ENCODE measurements at places on chromosomes 4 and X.
A peak's percentile ranks its signal among the peaks of the same experiment; 100 is the strongest.

- DNase-seq = no peak
Observed at GRCh38 chr4:33477715-33478114, 2757.5 kb downstream of the PCDH7 start.

DNA sequence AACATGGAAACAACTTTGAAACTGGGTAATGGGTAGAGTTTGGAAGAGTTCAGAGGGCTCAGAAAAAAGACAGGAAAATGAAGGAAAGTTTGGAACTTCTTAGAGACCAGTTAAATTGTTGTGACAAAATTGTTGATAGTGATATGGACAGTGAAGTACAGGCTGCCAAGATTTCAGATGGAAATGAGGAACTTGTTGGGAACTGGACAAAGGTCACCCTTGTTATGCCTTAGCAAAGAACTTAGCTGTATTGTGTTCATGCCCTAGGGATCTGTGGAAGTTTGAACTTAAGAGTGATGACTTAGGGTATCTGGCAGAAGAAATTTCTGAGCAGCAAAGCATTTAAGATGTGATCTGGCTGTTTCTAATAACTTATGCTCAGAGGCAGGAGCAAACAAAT, 5.1 kb upstream of the ARL13A start:
- no peak for DNase-seq

DNA sequence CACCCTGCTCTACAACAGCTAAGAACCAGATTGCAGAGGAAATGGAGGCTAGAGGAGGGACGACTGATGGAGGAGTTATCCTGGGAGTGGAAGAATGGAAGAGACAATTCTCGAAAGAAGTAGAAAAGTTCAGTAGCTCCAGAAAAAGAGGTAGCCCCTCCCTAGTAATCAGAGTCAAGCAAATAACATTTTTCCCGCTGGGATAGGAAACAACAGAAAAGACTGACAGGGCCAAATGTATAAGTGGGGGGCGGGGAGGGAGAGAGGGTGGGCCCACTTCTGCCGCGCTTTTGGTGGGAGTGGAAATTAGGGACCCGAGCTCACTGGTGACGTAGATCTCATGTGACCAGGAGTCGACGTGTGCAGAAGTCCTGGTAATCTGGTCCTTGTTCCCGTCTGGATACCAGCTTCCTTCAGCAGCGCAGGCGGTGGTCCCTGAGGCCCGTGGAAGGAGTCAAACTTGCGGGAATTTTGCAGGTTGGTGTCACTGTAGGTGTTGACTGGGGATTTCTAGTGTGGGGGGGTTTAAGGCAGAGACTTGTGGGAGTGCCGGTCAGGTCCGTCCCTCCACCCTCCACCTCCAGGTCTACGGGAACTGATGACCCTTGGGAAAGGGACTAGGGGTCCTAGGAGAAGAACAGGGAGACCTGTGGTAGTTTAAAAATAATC, at the start of gene TCEAL9:
TSS of gene TCEAL9 (plus strand) at position 377 of the 669 bp plus-strand sequence. CDS start 1,179 bp downstream, outside the sequence.
- peak; percentile 80 for DNase-seq

GRCh38 chr4:28014469-28014868, 1153.8 kb downstream of the STIM2 start:
- peak; percentile 3 for DNase-seq

DNA sequence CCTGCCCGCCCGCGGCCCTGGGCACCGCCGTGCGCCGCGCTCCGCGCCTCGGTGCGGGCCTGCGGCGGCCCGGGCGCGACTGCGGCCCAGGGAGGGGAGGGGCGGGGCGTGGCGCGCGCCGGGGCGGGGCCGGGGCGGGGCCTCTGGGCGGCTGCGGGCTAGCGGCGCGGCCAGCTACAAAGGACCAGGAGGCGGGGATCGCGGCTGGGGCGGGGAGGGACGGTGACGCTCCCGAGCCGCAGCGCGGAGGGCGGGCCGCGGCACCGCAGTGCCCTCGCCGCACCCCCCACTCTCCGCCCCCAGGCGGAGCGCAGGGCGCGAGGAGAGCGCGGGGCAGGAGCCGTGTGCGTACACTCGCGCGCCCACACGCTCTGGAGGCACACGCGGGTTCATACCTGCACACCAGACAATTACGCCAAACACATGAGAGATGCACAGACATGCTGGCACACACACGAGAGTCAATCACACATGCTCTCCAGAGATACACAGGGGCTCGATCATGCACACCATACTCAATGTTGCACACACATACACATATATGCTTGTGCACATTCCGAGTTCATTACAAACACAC, at the start of gene CRMP1:
TSS of gene CRMP1 (minus strand) at position 83 of the 577 bp plus-strand sequence. CDS start 117 bp downstream, outside the sequence.
- peak; percentile 6 for DNase-seq

DNA sequence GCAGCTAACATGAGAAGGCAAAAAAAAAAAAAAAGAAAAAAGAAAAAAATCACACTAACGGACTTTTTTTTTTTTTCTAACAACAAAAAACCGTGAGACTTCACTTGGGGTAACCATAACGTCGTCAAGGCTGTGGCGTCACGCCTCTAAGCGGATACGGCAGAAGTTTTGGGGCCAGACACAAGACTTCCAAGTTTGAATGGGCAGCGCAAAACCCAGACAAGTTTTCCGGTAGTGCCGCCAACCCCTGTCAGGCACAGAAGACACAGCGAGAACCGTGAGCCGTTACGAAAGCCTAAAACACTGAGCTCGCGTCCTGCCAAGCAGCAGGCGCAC, 556 bp upstream of the SMARCA5 start:
- DNase-seq = no peak

DNA sequence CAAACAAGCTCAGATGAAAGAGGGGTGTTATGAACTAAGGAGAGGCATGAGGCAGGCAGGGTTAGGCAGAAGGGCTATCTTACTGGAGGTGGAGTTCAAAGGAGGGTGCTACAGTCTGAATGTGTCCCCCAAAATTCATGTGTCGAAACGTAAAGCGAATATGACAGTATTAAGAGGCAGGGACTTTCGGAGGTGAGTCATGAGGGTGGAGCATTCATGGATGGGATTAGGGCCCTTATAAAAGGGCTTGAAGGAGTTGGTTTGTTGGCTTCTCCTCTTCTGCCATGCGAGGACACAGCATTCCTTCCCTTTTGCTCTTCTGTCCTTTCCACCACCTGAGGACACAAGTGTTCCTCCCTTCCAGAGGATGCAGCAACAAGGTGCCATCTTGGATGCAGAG, 22.9 kb downstream of the APLN start:
- DNase-seq = no peak

GRCh38 chr4:181957088-181957487, 286.1 kb upstream of the TENM3 start:
- DNase-seq = peak; percentile 98

- DNase-seq = peak; percentile 8
Observed at GRCh38 chrX:57528670-57529255, 63.0 kb upstream of the ZXDB start.

- DNase-seq = no peak
Observed at GRCh38 chrX:41419082-41419481, 28.1 kb upstream of the NYX start.

DNA sequence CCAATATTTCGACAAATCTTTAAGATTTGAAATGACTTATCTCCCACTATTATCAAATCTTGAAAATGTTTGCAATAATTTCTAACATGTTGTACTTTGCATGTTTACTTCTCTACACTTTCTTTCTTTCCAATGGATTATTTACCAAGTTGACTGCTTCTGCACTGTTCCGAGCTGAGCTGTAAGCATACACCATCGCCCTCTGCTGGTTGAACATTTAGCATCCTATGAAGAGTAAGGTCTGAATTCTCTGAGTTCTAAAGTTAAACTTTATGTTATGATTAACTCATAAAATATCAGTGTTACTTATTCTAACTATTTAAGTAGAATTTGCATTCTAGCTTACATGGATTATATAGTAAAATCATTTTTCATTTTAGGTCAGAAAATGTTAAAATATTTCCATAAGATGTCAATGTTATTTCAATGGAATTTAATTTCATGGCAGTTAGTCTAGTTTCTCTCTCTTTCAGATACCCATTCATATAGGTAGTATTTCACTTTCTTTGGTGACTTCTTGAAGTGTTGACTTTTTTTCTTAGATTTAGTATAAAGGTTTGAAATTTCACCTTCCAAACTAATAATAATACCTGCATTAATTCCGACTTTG, 137.4 kb downstream of the DKK2 start:
- DNase-seq = peak; percentile 62

- DNase-seq = no peak
Observed at GRCh38 chrX:148784856-148785255, 284.4 kb downstream of the AFF2 start.

- peak; percentile 96 for DNase-seq
Observed at GRCh38 chr4:169283114-169283509, 12.4 kb upstream of the SH3RF1 start.

DNA sequence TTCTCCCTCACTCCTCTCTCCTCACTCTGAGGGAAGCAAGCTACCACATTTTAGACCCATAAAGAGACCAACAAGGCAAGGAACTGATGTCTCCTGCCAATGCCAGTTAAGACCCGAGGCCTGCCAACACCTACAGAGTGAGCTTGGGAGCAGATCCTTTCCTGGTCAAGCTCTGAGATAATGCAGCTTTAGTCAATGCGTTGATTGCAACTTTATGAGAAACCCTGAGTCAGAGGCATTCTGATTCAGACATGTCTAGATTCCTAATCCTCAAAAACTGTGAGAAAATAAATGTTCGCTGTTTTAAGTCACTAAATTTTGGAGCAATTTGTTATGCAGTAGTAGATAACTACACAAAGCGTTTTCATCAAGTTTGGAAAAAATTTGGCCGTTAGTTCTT, 115.5 kb downstream of the JADE1 start:
- peak; percentile 23 for DNase-seq

- peak; percentile 27 for DNase-seq
Observed at GRCh38 chr4:181477591-181477990, 765.6 kb upstream of the TENM3 start.

GRCh38 chr4:6560416-6561172, 14.4 kb upstream of the MAN2B2 start:
- DNase-seq = peak; percentile 64

DNA sequence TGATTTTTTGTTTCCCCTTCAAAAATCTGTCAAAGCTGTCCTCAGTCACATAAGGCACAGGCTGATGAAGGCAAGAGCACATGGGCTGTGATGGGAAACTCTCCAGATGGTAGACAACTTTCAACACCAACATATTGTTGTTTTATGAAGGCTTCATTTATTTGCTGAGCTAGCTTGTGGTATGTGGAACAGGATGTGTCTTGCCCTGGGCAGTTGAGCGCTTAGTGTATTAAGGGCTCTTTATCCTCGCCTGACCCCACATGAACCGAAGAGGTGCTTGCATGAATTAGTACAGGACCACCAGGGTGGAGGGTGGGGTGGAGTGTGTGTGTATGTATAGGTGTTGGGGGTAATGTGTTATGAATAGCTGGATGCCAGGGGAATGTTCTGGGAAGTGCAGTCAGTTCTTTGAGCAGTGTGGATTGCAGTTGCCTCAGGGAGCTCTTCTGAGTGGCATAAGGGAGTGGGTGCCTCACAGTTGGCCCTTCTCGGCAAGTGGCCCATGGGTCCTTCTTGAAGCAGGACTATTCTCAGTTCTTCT, 103.1 kb downstream of the PHEX start:
- peak; percentile 64 for DNase-seq

DNA sequence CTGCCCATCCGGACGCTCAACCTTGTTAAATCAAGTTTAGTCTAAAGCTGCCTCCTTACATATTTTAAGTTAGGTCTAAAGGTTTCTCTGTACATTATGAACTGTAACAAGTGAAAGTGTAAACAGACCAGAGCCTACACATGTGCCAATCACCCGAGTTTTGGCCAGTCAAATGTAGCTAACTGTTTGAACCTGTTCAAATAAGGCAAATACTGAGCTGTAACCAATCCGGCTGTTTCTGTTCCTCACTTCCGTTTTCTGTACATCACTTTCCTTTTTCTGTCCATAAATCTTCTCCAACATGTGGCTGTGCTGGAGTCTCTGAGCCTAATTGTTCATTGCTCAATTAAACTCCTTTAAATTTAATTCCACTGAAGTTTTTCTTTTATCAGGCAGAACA, 113.3 kb upstream of the SHISA3 start:
- DNase-seq = no peak

DNA sequence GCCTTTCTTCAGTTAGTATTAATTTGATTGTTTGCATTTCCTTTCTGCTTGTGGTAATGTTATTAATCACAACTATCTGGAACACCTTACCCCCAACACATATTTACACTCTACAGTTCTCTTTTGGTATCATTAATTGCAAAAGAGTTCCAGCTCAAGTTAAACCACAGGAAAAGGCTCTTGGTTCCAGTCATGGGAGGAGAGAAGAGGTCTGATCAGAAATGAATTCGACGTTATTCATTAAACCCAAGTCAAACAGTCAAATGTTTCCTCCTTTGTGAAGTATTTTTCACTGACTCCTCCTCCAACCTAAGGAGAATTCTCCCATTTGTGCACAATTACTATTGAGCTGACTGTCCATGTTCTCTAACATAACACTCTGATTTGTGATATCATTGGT, 91.4 kb downstream of the SLC39A8 start:
- DNase-seq = no peak

- DNase-seq = no peak
Observed at GRCh38 chr4:38693569-38693968, 29.6 kb downstream of the KLF3 start.

- no peak for DNase-seq
Observed at GRCh38 chr4:143634763-143635162, 65.7 kb downstream of the FREM3 start.

- no peak for DNase-seq
Observed at GRCh38 chr4:1559896-1560650, 124.0 kb downstream of the FAM53A start.

DNA sequence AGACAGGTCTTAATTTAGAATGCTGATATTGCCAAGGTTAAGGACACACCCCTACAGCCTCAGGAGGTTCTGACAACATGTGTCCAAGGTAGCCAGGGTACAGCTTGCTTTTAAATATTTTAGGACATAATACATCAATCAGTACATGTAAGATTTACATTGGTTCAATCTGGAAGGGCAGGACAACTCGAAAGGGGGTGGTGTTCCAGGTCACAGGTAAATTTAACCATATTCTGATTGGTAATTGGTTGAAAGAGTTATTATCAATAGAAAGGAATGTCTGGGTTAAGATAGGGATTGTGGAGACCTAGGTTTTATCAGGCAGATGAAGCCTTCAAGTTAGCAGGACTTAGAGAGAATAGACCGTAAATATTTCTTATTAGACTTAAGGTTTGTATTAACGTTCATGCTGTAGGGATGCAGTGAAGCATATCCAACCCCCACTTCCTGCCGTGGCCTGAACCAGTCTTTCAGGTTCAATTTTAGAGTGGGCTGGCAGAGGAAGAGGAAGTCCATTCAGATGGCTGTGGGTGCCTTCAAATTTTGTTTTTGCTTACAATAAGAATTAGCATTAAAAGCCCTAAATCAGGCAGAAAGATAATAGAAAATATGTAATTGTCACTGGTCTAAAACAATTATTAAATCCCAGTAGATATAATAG, 136.5 kb upstream of the GALNTL6 start:
- no peak for DNase-seq

- DNase-seq = no peak
Observed at GRCh38 chr4:52312722-52313121, 261.6 kb downstream of the SPATA18 start.

- no peak for DNase-seq
Observed at GRCh38 chr4:115201042-115201330, 87.6 kb upstream of the NDST4 start.

GRCh38 chr4:4330794-4331193, 40.7 kb downstream of the ZBTB49 start:
- DNase-seq = no peak

GRCh38 chr4:54746218-54746617, 88.5 kb downstream of the KIT start:
- peak; percentile 85 for DNase-seq
